ENCODE measurements at places on chromosomes 1 and 21.

- no peak for DNase-seq
These were observed 151.1 kb downstream of the ZNF281 start for GRCh38 chr1:200258447-200259375.

DNA sequence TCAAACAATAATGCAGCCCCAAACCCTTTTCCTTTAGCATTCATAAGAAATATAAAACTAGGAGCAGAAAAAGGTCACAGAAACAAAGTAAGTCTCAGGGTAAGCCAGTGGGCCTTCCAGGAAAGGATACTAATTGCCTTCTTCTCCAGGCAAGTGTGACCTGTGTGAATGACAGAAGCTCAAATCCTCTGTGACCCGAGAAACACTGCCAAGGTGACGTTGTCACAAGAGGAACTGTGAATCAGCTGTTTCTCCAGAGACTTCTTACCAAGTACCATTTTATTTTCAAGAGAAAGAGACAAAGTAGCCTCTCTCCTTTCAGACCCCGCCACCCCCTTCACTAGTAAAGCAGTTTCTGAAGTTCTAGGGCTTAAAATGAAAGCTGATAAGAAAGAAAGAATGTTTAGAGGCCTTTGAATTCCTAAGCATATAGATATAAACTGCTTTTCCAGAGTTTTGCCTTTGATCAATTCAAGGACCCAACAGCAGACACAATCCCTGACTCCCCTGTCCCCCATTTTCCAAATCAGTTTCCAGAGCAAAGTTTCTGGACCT, 155.6 kb downstream of the NUF2 start:
- DNase-seq = no peak

DNA sequence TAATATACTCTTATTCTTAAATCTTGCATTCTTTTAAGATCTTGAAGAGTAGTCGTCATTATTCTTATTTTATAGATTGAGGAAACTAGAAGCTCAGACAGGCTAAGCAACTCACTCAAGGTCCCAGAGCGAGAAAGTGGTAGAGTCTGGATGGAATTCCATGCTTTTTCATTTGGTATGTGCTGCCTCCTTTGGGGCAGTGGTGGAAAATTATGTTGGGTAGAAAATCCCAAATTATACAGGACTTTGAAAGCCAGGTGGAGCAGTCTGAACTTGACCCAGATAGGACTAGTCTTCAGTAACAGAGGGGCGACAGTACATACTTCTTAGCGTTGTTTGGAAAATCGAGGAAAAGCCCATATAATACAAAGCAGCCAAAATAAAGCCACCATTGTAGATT, 205.6 kb downstream of the ATG4C start:
- DNase-seq = no peak

DNA sequence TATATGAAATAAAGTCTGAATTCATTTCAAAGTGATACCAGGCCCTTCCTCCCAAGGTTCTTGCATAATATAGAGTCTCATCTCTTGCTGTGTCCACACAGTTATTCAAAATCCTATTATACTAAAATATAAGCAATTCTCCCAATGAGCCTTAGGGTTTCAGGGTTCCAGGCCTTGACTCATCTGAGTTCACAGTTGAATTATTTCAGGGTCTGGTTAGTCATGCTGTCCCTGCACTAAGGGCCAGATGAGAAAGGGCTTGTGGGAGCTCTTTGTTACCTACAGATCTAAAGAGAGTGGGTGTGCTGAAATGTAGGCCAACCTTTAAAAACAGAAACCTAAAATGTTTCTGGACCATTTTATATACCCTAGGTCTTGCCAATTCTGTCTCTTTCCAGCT, 337.5 kb upstream of the LRRC7 start:
- DNase-seq = no peak

- no peak for DNase-seq
These were observed 543 bp downstream of the ABCB10 start for GRCh38 chr1:229557913-229558414.

DNA sequence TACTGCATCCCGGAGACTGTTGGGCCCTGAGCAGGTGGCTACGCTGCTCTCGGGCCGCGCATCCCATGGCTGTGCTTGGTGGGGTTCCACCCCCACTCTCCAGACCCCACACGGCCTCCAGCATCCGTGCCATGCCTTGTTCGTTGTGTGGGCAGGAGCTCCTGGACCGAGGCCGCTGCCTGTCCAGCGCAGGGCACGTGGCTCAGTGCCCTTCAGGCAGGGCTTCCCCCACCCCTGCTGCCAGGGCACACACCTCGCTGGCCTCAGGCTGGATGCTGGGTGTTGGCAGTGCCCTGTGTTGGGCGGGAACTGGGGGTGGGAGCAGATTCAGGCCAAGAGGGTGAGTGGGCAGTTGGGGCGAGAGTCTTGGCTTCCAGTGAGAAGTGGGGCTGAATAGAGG, 9.9 kb downstream of the PRKCZ start:
- DNase-seq = no peak

- no peak for DNase-seq
These were observed 16.9 kb upstream of the EFCAB14 start for GRCh38 chr1:46735708-46736324.

- DNase-seq = no peak
These were observed 120.7 kb downstream of the SEC16B start for GRCh38 chr1:177849130-177849529.

DNA sequence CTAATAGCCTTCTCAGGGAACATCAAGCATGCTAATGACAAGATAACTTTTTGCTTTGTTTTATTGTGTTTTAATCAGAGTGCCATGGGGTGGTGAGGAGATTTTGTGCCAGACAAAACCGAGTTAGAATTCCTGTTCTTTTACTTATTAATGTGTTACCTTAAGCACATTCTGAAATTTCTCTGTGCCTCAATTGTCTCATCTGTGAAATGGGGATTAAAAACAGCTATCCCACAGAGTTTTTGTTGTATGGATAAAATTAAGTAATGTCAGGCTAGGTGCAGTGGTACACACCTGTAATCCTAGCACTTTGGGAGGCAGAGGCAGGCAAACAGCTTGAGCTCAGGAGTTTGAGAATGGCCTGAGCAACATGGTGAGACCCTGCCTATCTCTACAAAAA, 138.0 kb downstream of the PROX1 start:
- DNase-seq = no peak

DNA sequence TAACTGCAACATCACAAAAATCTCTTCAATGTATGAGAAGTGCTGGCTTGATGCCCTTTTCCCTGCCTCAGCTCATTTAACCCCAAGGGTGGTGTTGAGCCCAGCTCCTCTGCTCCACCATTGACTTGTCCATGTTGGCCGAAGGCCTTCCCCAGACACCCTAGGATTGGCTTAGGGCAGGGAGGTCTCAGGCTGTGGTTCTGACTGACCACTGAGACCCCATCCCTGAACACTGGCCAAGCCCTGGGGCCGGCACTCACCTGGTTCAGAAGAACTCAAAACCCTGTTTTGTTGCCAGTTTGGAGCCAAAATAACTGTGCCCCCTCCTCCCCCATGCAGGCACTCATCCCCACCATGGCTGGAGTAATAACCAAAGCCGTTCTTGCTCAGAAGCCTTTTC, 38.6 kb downstream of the NENF start:
- no peak for DNase-seq

DNA sequence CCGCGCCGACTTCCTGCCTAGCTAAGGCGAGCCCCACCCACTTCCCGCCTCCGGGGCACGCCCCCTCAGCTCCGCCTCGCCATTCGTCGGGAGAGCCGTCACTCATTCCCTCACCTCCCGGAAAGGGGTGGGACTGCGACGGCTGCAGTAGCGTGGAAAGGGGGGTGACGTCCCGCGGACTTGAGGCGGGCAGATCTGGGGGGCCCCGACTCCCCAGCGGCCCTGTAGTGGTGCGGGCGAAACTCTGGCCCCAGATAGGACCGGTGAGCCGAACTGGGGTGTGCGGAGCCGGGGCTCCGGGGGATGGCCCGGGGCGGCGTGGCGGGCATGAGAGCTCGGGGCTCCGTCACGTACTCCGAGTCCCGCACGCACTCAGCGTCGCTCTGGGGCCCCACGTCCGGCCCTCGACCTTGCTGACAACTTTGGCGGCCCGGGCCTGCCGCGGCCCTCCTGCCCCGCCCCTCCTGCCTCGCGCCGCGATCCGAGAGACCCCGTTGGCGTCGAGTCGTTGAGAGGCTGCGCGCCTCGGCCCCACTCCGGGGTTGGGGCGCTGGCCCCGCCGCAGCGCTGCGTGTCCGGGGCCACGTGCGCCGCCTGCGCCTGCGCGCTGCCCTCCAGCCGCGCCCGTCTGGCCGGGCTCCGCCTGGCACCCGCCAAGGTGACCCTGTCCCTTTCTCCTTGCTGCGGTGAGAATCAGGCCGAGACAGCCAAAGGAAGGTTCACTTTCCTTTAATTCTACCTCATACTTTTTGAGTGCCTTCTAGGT, 395 bp upstream of the ENO1 start:
- DNase-seq = peak; percentile 99

- peak; percentile 74 for DNase-seq
These were observed 19.4 kb upstream of the KIF21B start for GRCh38 chr1:201042779-201043461.

- DNase-seq = no peak
These were observed 114.7 kb downstream of the PAPPA2 start for GRCh38 chr1:176577646-176578197.

- DNase-seq = no peak
These were observed 39.4 kb upstream of the BMP8A start for GRCh38 chr1:39452081-39452480.
